Stimulated activated naive CD4-positive, alpha-beta T cell treated with Interleukin-2 at 50 U/mL for 16 hours (primary cell): ENCODE measurements at places on chromosomes 16 and 17.

DNA sequence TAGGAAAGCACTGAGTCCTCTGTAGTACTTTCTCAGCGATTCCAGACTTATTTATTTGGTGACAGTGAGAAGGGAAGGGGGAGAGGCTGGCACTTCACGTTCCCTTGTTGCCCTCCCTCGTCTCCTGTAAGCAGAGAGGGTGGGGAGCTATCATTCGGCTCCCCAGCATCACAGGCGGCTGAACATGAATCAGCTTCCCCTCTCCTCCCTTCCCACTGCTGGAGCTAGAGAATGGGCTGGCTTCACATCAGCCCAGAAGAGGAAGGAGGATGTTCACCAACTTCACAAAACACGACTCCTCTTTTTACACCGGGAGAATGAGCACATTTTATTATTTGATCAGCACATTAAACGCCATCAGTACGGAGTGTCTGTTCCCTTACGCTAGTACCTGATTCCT lies 6.7 kb upstream of the CMIP start:
- DNase-seq: no peak

DNA sequence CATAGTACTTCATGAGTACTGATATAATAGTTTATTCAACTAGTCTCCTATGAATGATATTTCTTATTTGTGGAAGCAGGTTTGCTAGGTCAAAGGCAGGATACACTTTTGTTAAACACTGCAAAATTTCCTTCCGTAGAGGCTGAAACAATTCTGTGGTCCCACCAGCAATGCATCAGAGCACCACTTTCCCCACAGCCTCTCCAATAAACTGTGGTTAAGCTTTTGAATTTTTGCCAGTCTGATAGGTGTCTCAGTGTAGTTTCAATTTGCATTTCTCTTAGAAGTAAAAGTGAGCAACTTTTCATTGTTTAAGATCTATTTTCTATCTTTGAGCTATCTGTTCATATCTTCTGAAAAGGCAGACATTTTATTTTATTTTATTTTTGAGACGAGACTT lies 36.4 kb upstream of the CORO6 start:
- no peak for DNase-seq

- DNase-seq: no peak
These were observed 76.9 kb upstream of the PSMD7 start for GRCh38 chr16:74219706-74220105.

DNA sequence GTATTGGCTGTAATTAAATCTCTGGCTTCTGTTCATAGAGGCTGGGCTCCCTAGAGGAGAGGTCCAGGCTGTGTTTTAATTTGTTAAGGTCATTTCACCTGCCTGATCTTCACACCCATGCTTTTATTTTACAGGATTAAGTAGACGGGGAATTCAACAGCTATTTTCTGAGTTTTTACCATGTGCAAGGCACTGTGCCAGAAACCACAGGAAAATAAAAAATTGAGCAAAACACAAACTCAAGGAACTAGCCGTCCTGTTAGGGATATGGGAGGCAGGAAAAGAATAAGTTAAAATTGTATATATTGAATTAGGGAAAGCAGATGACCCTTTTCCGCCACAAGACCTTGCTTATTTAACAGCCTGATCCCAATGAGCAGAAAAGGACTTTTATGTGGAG lies 29.1 kb downstream of the HS3ST3A1 start:
- DNase-seq: no peak

GRCh38 chr17:79508291-79508716 lies 102.5 kb downstream of the RBFOX3 start:
- no peak for DNase-seq

DNA sequence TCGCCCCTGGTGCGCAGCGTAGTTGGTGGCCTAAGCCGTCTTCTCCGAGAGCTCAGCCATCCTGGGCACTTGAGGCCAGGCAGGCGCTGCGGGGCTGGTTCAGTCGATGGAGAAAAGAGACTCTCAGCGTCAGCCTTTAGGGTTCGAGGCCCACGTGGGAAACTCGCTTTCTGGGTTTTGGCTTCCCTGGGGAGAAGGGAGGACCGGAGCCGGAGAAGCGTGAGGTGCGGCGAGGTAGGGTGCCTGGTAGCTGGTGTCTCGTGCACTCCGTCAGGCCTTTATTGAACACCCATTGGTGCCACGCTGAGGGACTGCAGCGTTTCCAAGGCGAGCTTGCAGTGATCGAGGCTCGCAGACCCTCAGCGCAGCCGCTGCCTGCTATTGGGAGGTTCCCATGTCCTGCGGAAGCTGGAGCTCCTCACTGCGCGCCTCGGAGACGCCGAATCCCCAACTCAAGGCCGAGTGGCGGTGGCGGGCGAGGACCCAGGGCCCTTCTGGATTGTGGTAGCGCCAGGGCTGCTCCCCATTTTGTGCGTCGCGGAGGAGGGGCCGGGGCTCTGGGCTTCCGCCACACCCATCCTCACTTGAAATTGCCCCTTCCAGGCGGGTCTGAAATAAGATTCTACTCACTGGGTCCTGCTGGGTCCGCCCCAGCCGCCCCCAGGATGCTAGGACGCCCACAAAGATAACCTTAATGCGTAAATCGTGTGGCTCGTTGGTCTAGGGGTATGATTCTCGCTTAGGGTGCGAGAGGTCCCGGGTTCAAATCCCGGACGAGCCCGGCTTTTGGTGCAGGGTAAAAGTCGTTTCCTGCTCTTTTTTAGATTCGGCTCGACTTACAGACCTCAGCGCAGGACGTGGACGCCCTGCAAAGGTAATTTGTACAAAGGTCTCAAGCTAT lies 1.2 kb downstream of the OR1F1 start:
- DNase-seq: no peak

- no peak for DNase-seq
These were observed 122.2 kb downstream of the CCDC182 start for GRCh38 chr17:57622683-57623433.

DNA sequence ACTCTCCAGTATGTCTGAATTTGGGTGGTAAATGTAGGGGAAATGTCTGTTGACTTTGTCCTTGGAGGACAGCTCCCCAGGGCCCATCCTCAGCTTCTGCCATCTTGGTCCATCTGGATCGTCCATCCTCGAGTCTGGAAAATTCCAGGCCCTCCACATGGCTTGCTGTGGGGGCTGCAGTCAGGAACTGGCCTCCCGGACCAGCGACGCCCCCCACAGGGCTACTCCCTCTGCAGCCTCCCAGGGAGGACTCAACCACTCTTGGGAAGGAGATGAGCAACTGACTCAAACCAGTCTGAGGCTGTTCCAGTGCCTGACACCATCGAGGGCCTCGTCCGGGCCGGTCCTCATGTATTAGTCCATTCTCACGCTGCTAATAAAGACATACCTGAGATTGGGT lies 5.5 kb upstream of the ZG16B start:
- no peak for DNase-seq

- DNase-seq: no peak
These were observed 5.1 kb downstream of the FAAP100 start for GRCh38 chr17:81546906-81547613.

DNA sequence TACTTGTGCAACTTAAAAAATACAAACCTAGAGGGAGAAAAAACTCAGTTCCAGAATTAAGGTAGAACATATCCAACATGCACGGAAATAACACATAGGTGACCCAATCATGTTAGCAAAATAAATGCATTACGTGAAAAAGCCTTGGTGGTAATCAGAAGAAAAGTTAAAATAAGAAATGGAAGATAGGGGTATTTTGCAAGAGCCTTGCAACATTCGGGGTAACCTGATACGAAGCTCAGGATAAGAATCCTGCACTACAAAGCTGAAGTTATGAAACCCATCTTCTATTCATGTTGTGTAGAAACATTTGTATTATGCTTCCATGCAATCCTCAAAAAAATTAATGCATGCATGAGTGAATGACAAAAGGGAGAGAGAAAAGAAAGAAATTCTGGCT lies 33.1 kb downstream of the CHCT1 start:
- no peak for DNase-seq

- DNase-seq: no peak
These were observed 265.3 kb downstream of the SEC14L1 start for GRCh38 chr17:77405867-77406732.

DNA sequence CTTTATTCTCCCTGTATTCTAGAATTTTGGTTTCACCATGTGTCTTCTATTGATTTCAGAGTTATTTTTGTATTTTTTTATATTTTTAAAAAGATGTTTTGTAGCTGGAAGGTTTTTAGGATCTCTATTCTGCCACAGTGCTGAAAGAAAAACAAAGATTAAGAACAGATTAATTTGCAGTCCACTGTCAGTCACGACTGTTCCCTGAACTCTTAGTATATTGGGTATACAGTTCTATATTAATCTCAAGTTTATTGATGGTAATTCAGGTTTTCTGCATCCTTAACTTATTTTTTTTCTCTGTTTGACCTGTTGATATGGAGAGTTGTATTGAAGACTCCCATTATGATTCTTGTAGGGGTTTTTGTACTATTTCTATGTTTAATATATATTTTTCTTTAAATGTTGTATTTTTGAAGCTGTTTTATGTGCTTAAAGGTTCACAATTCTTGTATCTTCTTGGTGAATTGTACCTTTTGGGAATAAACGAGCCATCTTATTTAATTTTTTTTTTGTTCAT lies 2.9 kb downstream of the SPECC1 start:
- DNase-seq: no peak

- no peak for DNase-seq
These were observed 571.5 kb upstream of the PSMD7 start for GRCh38 chr16:73725156-73725555.
